ENCODE measurements at places on chromosomes 16 and 17. TPM values are rescaled to one million over a fixed set of nuclear protein-coding genes. Genes with fewer than 3 reads are reported as not detected.

Gene PRSS27
- 1.3 TPM for total RNA-seq

Gene RPA1
- total RNA-seq = 41.2 TPM

Gene KRT33B
- total RNA-seq = not detected

Gene YPEL3
- 19.8 TPM for total RNA-seq

Gene RPRML
- not detected for total RNA-seq

Gene CACNG1
- not detected for total RNA-seq

Gene STAT5B
- total RNA-seq = 14.1 TPM

Gene ALOX15B
- not detected for total RNA-seq

Gene KRTAP3-2
- total RNA-seq = not detected

Gene SLC38A10
- total RNA-seq = 49.5 TPM
